ENCODE measurements at places on chromosomes 4 and X.

GRCh38 chr4:100486496-100486895 lies 31.3 kb downstream of the EMCN start:
- DNase-seq, result no peak

DNA sequence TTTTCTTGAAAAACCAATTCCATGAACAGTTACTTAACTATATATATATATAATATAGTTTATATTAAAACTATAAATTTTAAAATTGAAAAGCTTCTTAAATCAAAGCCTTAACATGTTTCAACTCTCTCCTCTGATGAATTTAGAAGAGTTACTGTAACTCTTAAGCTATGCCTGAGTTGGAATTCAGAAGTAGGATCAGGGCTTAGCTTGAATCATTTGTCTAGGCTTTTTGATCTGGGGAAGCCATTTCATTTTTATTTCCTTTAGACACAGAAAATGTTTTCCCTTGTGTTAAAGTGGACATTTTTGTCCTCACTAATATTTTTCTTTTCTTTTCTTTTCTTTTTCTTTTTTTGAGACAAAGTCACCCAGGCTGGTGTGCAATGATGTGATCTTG lies 40.4 kb upstream of the PDLIM5 start:
- no peak for DNase-seq

GRCh38 chr4:111689731-111690130 lies 455.5 kb upstream of the FAM241A start:
- DNase-seq, result no peak

- no peak for DNase-seq
These were observed 365.2 kb downstream of the PRDM5 start for GRCh38 chr4:120557372-120557771.

GRCh38 chrX:7159149-7159861 lies 11.4 kb upstream of the PUDP start:
- no peak for DNase-seq

DNA sequence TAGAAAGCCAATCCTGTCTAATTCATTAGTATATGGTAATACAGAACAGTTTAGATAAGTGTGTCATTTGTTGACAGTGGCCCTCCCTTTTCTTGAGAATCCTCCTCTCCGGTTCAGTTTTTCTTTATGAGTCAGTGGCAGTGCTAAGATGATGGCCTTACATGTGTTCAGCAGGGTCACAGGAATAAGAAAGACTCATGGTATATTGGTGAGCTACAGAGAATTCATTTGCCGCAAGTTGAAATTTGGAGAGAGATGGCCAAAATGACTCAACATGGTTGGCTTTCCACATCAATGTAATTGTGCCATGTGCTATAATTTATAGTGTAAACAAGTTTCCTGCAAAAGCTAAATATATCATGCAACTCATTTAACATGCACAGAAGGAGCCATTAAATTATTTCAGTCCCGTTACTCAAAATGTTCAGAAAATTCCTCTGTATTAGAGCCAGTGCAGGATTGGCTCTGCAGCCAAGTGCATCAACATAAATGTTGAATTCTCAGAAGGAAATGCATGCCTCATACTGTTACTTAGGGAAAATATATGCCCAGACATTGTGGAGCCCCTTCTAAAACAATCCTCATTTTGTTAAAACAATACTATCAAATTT lies 374.3 kb downstream of the AFF2 start:
- DNase-seq, result no peak

DNA sequence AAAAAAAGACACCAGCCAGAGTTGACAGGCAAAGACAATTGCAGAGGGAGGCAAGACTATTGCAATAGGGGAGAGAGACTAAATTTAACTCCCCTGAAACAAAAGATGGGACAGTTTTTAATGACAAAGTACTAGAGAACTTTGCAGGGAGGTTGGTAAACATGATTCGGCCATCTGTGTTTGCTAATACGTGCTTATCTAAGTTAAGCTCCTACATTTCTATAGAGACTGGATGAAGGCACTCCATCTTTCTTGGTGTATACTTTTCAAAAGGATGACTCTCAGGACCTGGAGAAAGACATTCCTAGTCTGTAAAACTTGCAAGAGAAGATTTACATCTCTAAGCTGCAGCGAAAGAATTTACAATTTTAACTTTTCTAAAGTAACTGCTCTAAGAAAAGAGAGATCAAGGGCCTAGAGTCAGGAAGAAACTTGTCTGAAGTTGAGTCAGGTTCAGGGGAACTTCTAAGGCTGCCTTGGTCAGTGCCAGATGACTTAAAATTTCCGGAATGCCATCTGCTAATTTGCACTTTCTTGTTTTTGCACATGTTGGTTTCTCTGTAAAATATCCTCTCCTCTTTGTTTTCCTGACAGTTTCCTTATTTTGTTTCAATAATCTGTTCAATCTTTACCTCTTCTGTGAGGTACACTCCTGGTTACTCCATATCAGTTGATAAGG lies 10.6 kb downstream of the ADAM29 start:
- no peak for DNase-seq

DNA sequence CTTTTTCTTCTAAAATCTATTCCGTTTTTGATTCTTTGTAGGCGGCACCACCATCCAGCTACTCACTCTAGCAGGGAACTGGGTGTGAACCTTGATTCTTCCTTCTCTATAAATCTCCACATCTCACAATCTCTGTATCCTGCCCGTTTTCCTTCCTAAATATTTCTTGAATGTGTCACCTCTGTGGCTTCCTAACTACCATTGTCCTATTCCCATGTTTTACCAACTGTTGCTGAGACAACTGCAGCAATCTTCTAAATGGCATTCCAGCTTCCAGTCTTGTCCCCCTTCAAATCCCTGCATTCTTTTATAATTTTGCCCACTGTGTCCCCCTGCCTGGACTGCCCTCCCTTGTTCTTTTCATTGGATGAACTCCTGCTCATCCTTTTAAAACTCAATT lies 641.3 kb downstream of the RPA4 start:
- no peak for DNase-seq

- DNase-seq, result no peak
These were observed 3.4 kb downstream of the SLC38A5 start for GRCh38 chrX:48466696-48467095.

- DNase-seq, result no peak
These were observed 79.1 kb downstream of the ELOVL6 start for GRCh38 chr4:110119337-110119736.

DNA sequence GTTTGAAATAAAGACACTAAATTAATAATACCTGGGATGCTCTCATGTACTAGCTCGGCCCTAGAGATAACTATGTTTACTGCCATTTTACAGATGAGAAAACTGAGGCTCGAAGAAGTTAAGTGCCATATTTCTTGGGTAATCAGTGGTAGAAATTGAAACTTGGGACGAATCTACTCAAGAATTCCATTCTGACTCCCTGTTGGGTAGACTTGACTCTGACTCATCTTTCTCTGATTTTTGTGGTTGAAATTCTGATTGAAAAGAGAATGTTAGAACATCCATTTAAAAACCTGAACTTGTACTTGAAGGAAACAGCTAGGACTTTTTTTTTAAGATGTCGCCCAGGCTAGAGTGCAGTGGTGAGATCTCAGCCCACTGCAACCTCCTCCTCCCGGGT lies 50.1 kb upstream of the NSUN7 start:
- no peak for DNase-seq

GRCh38 chr4:182575225-182575624 lies 332.0 kb downstream of the TENM3 start:
- no peak for DNase-seq

DNA sequence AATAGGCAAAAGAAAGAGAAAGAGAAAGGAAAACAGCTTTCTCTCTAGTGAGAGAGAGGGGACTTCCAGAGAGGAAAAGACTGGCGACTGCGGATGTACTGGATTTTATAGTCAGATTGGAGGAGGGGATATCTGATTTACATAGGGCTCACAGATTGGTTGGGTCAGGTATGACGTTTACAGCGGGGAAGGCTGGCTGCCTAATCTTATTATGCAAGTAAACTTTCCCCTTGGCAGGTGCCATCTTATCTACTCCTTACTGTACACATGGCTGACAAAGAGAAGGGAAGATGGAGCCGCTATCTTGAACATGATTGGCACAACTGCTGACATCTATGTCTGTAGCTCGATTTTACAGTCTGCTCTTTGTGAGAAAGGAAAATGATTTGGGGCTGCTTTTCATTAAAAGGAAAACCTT lies 25.4 kb downstream of the RBPJ start:
- DNase-seq, result no peak

DNA sequence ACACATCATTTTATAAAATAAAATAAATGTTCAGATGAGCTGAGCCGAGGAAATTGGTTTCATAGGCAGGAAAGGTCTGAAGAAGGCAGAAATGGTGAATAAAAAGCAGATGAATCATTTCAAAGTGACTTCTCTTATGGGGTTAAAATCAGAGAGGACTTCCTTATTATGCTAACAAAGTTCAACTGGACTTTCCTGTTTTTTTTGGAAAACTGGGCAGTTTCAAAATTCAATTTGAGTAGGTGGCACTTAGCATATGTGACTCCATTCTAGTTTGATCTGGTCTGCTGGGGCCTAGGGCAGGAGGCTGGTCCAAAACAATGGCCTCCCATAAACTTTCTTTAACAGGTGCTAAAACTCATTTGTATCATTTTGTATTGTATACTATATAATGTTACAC lies 1794.9 kb upstream of the TENM3 start:
- DNase-seq, result no peak

DNA sequence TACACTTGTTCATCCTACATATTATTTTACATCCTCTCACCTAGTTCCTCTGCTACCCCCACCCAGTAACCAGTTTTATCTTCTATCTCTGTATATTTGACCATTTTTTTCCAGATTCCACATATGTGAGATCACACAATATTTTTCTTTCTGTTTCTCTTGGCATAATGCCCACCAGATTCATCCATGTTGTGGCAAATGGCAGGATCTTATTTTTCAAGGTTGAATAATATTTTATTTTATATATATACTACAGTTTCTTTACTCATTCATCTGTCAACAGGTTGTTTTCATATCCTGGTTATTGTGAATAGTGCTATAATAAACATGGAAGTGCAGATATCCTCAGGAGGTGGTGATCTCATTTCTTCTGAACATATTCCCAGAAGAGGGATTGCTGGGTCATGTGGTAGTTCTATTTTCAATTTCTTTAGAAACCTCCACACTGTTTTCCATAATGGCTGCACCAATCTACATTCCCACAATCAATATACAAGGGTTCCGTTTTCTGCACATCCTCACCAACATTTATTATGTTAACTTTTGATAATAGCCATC lies 48.2 kb downstream of the THAP9 start:
- no peak for DNase-seq

- DNase-seq, result no peak
These were observed 823.2 kb downstream of the CCSER1 start for GRCh38 chr4:90950385-90950841.

DNA sequence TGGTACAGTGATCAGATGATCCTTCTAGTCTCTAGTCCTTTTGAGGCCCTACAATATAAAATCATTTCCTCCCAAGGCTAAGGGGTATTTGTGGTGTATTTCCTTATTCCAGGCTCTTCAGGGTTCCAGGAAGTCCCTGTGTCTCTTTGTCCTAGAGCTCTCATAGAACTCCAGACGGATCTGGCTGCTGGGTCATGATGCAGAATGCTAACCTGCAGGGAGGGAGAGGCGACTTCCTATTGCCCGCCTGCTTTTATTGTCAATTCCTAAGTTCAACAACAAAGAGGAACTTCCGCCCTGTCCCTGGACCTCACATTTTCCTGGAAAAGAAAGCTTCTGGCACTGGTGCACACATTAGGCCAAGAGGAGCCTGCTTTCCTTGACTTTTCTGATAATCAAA lies 45.9 kb upstream of the ZNF827 start:
- DNase-seq, result no peak

GRCh38 chr4:26285272-26285671 lies 35.5 kb upstream of the RBPJ start:
- no peak for DNase-seq

GRCh38 chr4:22091906-22092305 lies 143.3 kb upstream of the KCNIP4 start:
- DNase-seq, result no peak

GRCh38 chr4:70915874-70916559 lies 13.8 kb downstream of the MOB1B start:
- no peak for DNase-seq

GRCh38 chrX:25016361-25016671 lies 551 bp upstream of the ARX start:
- DNase-seq, result no peak

DNA sequence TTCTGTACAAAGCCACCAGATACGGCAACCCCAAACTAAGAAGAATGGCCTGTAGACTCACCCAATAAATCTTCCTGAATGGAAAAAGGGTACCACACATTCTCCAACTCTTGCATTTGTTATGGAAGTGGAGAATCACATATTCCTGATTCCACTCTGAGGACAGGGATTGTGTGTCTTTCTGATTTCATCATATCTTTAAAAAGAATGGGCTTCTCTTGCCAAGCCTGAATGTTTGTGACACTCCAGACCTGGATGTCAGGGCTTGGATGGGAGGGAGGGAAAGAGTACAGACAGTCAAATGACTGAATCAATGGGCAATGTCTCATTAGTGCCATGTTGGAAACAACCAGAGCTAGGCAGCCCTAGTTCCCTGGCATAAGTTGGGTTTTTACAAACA lies 77.4 kb downstream of the PLAC1 start:
- DNase-seq, result no peak

DNA sequence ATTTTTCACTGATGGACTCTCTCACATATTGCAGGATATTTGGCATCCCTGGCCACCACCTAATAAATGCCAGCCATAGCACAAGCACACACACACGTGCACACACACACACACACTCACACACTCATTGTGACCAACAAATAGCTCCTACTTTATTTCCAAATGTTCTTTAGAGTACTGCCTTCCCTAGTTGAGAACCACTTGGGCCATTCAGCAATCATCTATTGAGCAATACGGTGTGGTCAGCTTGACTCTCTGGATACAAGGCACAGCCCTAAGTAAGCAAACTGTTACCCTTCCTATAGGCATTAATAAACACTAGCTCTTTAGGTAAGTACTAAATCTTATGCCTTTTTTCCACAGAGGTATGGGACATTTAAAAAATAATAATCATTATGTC lies 21.1 kb downstream of the CORIN start:
- DNase-seq, result no peak

GRCh38 chrX:124931241-124931640 lies 388.4 kb upstream of the TEX13C start:
- DNase-seq, result no peak

DNA sequence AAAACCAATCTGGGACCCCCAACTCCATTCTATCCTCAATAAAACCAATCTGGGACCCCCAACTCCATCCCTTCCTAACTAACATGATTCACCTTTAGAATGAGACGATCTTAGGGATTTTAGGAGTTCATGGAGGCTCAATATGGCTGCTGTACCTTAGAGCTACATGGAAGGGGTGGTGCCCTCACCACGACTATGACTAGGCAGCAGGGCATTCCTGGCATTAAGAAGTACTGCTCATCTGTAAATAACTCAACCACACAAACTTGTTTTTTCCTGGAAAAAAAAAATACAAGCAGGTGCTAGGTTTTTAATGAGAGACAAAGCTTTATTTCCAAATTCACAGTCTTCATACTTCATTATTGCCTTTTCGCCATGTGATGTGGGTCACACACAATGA lies 346.5 kb upstream of the FAT1 start:
- DNase-seq, result no peak
